Caudate nucleus (tissue), 63 donors: ENCODE measurements at places on chromosomes 4 and X.

DNA sequence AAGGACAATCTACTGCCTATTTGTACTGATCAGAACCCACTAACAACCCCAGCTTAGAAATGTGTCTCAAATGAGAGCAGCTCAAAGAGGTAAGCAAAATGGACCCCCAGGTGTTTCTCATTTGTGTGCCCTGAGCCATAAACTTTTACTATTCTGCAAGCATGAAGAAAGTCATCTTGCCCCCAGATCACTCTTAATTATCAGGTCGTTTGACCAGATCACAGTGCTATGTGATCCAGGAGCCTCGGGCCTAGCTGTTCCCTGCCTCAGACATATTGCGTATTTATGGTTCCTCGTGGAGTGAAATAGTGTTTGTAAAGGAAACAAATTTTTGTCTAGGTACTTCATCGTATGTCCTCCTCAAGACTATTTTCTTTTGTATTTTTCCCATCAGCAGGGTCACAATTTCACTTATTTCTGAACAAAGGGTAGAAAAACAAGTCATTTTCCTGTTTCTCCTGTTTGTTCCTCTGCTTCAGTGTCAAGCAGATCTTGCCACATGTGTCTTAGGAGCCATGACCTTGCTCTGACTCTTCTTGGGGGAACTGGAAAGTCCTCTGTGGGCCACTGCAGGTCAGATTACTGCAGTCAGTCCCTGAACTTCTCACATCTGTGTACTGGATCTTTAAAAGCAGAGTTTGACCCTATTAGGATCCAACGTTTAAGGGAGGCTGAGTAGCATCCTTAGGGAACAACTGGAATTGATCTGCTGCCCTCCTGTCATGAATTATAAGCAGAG lies 194.9 kb downstream of the PALLD start:
- DNase-seq, result no peak

DNA sequence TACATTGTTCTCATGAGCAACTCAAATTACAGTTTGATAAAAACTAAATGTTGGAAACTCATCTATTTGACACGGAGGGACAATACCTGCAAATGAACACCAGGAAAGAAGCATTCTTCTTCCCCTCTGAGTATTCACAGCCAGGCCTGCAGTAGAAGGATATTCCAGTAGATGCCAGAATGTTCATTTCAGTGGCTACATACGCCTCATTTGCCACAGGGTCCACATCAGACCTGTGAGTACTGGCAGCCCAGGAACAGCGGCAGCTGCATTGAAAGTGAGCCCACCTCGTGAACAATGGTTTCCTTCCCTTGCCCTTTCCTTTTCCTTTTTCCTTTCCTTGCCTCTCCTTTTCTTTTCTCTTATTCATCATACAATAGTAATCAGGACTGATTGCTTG lies 81.1 kb upstream of the NEIL3 start:
- no peak for DNase-seq

DNA sequence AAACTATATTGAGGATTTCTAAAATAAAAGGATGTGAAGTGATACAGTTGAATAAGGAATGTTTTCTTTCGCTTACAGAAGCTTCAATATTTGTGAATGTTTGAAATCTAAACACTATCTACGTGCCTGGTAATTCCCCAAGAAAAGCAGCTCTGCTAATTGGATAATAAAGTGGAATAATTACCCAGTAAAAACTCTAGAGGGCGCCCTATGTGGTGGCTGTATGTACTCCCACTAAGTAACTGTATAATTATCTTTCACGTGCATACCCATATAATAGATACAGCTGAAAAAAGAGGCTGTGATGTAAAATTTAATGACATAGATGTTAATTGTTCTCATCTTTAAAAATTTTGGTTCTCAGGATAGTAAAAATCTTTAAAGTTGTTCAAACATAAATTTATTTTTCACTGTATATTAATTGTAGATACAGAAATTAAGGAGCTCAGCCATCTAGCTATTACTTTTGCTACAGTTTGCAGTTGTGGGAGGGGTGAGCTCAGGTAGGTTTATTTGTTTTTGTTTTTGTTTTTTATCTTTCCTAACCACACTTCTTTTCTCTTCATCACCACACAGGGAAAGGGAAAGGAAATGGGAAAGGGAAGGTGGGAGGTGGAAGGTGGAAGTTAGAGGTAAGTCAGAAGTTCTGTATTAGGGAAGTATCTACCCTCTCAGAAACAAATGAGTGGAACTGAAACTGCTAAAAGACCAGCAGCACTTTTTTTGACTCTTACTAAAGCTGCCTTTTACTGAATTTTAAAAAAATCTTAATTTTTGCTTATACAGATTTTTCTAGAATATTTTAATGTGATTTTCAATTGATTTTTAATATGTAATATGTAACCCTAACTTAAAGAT lies 151.7 kb upstream of the RPS6KA6 start:
- no peak for DNase-seq

DNA sequence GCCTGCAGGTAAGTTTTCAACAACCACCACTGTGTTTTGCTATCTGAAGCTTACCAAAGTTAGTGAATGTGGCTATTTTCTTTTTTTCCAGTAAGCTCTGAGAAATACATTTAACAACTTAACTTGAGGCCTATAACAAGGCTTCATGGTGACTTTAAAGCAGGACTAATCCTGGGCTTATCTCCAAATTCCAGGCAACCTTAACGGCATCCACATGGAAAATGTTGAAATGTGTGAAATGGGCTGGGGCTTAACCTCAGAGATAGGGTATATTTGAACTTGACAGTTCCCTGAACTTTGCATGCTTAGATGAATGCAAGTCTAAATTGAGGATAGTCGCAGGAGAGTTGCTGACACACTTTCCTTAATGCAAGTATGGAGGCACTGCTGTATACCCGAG lies 539.2 kb downstream of the GALNTL6 start:
- no peak for DNase-seq

DNA sequence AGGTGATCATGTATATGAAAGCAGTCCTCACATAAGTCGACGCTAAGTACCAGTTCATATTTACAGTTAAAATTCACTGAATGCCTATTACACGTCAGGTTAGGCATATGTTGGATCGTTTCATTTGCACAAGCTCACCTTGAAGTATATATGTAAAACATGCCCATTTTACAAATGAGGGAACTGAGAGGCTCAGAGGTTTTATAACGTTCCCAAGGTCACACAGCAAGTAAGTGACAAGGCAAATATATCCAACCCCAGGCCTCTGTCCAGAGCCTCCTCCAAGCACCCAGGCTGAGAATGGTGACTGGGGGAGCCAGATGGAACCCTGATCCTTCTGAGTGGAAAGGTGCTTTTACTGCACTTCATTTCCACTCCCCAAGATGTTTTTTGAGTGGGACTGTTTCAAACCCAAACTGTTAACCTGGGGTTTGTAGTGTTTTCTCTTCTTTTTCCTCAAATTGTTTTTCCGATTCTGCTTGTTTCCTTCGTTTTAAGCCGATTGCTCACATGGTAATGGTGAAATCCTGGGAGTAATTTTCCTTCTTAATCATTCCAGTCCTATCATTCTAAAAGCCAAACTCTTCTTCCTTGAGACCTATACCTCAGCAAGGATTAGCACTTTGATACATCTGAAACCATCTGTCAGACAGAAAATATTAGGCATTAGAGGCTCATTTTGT lies 791 bp downstream of the SMIM20 start:
- DNase-seq, result no peak

DNA sequence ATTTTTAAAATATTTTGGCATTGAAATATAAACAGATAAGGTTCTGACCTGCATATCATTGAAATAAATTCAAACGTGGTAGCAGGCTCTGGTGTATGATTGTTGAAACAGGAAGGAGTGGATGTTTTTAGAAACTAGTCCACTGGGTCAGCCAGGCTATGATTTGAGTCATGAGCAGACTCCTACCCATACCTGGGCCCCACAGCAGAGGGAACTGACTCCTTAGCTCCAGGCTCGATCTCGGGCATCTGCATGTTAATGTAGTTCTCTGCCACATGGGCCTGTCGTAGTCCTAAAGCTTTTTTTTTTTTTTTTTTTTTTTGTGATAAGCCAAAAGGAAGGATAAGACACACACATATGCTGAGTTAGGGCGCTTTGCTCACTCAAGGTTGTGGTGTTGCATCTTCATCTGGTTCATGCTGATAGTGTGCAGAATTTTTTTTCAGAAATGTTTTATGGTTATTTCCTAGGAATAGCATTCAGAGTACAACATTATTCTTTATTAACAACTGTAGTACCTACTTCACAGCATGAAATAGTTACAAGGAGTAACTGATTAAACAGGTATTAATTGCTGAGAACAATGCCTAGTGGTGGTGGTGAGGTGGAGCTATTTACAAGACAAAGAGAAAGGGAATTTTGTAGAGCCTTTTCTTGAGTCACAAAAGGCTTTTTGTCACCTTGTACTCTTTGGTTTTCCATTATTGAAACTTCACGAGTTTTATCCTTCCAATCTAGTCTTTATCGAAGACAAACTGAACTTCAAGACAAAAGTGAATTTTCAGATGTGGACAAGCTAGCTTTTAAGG lies 27.3 kb downstream of the OFD1 start:
- no peak for DNase-seq

GRCh38 chrX:116756958-116757357 lies 294.2 kb upstream of the CT83 start:
- DNase-seq, result no peak

DNA sequence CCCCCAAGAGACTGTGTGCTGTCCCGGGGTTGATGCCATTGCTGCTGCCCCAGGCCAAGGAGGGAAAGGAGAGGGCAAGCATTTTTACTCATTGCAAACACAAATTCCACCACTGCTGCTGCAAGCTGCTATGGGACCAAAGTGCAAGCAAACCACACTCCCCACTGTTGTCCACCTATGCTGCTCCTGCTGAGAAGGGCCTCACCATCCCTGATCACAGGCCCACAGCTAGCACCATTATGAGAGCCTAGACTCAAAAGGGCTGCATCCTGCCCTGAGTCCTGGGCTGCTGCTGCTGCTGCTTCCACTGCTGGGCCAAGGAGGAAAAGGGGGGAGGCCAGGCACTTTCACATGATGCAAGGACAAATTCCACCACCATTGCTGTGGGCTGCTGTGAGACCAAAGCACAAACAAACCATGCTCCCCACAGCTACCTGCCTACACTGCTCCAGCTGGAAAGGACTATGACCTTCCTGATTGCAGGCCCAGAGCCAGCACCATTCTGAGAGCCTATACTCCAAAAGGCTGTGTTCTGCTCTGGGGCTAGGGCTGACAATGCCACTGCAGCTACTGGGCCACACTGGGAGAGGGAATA lies 218.2 kb upstream of the ZCCHC13 start:
- no peak for DNase-seq

DNA sequence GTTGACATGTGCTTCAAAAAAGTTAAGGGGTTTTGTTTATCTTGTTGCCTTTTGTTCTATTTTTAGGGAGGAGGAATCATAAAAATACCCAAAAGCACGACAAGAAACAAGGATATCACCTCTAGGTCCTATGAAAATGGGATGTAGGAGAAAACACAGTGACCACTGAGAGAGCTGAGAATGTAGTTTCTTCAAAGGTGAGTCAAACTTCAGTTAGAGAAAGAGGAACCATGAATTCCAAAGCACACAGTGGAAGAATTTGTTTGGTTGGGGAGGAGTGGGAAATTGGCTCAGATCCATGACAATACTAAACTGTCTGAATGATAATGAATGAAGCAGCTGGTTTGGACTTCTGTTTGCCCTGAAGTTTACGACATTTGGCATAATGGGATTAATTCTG lies 19.1 kb upstream of the FRYL start:
- DNase-seq, result no peak

GRCh38 chr4:59243038-59243437 lies 1957.1 kb upstream of the ADGRL3 start:
- no peak for DNase-seq

DNA sequence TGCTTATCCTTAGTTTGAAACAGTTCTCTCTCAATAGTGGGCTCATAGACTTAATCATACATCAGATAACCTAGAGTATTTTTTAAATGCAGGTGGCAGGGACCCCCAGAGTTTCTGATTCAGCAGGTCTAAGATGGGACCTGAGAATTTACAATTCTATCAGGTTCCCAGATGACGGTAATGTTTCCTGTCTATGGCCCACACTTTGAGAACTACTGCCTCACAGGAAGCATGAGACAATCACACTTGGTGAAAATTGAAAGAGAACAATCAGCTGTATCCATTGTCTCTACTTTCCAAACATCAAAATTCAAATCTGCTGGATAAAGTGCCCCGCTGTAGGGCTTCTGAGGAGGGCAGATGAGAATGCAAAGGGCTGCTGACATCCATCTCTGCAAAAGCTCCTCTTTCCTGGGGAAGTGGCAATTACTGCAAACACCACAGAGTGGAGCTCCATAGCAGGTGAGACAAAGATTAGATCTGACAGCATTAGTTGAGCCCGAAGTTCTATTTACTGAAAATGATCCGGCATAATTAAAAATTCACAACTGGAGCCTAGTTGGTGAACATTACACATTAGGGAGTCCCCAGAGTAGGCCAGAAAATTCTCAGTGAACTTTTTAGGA lies 187.8 kb upstream of the MBNL3 start:
- no peak for DNase-seq

DNA sequence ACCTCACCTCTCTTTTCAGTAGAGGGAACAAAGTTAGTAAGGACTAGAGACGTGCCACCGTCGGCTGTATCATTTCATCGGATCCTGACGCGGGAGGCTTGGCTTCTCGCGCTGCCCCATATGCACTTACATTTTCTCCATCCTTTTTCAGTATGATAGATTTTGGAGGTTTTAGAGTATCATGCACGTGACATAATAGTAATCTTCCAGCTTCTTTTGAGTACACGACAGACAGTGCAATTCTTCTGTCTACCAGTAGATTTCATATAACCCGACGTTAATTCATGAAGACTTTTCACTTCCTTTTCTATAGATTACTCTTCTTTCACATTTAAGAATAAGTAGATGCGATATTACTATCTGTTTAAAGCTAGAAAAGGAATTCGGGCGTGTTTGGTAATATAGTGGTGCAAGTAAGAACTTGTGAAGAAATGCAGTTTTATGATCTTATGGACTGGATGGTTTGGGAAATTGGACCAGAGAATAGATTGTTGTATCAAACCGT lies 1.0 kb downstream of the CDS1 start:
- DNase-seq, result no peak

DNA sequence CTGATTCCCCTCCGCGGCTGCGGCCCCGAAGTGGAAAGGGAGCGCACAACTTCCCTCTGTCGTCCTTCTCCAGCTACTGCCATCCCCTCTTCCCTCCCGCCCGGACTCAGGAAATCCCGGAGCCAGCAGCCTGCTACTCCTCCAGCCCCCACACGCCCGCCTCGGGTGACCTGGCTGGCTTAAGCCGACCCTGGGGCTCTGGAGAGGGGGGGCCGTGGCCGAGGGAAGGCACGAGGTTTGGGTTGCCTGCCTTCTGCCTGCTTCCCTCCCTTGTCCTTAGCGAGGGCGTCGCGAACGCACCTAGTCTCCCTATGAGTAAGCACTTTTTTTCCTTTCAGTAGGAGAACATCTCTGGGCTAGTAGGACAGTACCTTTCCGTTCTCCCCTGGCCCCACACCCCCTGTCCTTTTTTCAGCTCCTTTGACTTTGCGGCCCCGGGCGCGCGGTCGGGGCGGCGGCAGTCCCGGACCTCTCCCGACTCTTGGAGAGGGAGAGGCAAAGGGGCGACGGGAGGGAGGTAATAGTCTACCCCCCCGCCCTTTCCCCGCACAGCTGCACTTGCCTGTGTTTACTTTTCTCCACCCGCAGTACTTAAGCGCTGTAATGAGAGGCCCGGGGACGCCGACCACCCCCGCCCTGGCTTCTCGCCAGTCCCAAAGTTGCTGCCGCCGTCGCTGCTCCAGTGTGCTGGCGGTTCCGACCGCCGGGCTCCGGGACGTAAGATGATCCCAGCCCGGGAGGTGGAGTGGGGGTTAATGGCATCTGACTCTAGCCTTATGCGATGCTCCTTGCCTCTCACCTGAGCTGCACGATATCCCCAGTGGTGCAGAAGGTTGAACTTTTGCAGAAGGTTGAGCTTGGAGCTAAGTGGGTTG lies 868 bp downstream of the PLS3 start:
- DNase-seq, result peak; percentile 1
